Pulmonary artery endothelial cell (primary cell): ENCODE measurements at places on chromosomes 4 and X.

DNA sequence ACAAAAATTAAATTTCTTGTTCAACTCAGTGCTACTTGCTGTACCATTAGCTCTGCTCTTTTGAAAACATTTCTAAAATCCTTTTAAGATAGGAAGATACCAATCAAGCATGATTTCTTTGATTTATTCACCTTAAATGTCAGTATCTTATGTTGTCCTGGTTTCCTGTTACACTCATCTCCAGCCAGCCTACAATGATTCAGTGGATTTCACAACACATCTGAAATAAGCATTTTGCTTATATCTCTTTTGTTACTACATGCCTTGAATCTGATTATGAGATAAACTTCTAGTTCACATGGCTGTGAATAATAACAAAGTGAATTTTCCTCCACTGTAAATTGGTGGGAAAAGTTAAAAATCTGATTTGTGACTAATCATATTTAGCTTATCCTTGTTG is 112.5 kb upstream of the BMP3 start:
- no peak for DNase-seq

DNA sequence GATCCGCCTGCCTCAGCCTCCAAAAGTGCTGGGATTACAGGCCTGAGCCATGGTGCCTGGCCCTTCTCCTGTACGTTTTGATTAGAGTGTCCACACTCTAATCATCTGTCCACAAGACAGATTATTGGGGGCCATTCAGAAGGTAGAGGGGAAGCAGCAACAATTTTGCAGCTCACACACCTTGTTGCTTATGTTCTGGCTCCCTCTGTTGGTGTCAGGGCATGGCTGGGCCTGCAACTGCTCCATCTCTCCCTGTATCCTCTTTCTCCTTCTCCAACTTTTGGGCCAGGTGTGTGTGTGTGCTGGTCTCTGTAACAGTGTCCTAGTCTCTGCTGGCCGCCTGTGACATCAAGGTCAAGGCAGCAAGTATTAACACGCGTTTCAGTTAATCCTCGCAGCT is 125.5 kb upstream of the MBNL3 start:
- no peak for DNase-seq

DNA sequence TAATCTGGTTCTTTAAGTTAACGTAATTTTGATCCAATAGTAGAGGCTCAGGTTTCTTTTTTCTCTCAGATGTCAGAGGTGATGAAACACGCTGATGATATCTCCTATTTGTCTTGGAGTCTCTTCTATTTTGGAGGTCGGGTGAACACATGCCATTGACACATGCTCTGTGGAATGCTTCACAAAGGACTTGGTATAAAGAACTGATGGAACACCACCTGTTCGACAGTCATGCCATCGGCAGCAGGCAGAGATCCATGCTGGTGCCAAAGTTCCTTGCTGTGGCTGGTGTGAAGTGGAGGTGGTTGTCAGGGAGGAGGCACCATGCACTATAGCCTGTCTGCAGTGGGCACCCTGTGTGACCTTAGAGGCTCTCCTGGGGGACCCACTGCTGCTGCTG is 94.9 kb downstream of the ATP8A1 start:
- DNase-seq = no peak

- no peak for DNase-seq
These were observed 19.9 kb downstream of the GPKOW start for GRCh38 chrX:49103637-49104036.

DNA sequence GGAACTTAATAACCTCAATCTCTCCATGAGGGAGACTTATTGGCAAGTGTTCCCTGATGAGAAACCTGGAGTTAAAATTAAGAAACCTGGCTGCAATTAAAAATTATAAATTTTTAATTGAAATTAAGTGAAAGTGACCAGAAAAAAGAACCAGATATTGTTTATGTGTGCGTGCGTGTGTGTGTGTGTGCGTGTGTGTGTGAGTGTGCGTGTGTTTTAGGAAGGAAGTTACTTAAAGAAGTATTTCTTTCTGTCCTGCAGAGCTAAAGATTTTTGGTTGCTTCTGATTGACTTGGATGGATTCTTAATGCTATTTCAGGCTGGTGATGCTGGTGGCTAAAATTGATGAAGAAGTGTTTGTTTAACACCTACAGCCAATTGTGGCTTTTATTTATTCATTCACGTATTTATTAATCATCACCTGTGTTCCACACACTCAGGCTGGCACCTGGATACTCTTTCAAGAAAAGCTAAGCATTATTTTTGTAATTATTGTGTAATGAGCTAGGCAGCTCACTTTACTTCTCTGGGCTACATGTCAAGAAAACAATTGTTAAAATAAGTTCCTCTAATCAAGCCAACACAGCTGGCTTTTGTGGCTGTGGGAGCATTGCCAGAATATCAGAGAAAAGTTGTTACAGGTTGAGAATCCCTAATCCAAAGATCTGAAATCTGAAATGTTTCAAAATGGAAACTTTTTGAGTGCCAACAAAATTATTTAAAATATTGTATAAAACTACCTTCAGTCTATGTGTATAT is 68.5 kb downstream of the CEP44 start:
- DNase-seq = no peak

DNA sequence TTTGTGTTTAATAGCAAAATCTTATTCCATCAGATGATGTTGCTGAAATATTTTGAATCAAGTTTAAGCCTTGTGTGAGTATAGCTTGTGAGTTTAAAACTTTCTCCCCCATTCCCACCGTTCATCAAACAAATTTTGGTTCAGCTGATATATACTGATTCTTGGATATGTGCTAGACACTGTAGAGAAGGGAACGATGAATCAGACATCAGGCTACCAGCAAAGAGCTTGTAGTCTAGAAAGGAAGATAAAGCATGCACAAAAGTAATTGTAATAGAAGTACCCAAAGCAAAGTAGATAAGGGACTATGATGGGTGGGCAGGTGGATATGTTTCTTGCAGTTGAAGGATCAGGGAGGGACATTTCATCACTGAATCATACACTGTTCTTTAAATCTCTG is 131.9 kb downstream of the AKAP4 start:
- no peak for DNase-seq

GRCh38 chr4:183435803-183436202 is 8.6 kb upstream of the CDKN2AIP start:
- no peak for DNase-seq

GRCh38 chr4:91990726-91991125 is 313.0 kb upstream of the GRID2 start:
- no peak for DNase-seq

DNA sequence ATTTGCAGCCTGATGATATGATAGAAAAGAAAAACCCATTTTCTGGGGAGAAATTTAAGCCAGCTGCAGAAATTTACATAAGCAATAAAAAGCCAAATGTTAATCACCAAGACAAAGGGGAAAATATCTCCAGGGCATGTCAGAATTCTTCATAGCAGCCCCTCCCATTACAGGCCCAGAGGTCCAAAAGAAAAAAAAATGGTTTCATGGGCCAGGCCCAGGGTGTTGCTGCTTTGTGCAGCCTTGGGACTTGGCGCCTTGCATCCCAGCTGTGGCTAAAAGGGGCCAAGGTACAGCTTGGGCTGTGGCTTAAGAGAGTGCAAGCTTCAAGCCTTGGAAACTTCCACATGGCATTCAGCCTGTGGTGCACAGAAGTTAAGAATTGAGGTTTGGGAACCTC is 97.9 kb upstream of the CDX4 start:
- DNase-seq = no peak

DNA sequence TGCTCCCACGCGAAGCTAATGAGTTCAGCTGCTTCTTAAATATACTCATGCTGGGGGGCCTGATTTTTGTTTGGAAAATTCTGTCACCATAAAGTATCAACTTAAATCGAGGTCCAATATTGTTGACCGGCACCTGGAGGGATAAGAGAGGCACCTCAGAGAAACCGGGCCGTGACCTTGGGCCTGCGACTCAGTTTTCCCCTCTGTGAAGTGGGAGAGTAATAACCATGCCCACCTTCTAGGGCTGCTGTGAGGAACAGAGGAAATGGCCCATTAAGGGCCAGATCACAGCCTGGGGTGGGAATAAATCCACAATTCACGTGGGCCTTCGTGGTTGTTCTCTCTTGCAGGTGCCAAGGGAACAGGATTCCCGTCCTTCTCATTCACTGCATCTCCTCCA is 39.4 kb downstream of the ZBTB49 start:
- no peak for DNase-seq

- no peak for DNase-seq
These were observed 83.8 kb downstream of the CCKAR start for GRCh38 chr4:26406346-26406975.

GRCh38 chr4:86816501-86817273 is 32.5 kb downstream of the SLC10A6 start:
- no peak for DNase-seq

DNA sequence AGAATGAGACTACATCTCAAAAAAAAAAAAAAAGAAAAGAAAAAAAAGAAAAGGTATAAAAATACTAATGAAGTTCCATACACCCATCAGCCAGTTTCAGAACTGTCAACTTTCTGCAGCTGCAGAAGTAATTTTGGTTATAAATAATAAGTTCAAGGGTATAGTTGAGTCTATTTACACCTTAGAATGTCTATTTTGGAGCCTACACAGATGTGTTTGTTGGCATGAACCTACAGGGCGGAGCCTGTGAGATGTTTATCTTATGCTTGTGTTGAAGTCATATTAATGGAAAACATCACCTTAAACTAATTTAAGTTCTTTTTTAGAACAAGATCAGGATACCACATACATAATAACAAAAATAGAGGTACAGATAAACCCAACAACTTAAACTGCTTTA is 85.8 kb downstream of the RAPGEF2 start:
- no peak for DNase-seq

DNA sequence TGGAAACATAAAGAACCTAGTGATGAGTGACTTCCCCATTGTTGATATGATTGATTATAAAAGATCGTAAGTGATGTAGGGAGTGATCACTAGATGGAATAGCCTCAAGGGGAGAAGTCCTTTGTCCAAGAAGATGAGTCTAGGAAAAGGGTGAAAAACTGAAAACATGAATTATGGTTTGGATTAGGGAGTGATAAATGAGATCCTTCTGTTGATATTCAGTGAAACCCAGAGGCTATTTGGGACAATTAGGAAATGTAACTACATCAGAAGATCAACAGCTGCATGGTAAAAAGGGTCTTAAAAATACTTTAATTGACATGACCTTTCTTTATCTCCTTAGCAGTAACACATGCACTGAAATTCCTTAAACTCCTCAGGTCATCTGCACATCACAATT is 124.0 kb upstream of the UNC5C start:
- DNase-seq = no peak

DNA sequence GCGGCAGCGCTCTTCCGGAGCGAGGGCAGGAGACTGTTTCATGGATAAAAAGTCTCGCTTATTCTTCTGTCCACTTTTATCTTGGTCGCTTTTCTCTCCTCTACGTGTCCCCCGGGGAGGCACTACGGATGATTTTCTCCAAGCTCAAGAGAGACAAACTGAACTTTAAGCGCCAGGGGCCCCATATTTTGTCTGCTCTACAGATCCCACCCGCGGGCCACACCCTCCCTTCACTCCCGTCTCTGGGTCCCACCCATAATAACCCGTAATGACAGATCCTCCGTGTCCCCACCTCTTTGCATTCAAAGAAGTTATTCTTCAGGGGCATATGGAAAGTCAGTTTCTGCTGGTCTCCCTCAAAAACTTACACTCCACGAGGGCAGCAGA is at the start of gene CORIN:
Gene CORIN (minus strand): TSS at position 160 of the 387 bp plus-strand sequence. CDS start 118 bp downstream, at position 42.
- DNase-seq = no peak

DNA sequence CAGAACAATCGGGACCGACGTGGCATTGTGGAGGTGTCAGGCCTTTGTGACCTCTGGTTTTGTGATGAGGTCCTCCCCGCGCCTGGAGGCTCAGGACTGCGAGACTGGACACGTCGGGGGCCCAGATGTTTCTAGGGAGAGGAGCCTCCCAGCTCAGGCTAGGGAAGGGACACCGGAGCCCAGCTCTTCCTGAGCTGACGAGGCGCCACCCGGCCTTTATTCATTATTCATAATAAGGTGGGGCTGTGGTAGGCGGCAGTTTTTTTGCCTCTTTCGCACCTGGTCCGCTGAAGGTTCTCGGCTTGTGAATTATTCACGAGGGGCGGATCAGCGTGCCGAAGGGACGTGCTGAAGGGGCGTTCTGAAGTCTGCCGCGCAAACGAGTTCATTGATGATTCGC is 2.3 kb upstream of the UBA1 start:
- DNase-seq = no peak

DNA sequence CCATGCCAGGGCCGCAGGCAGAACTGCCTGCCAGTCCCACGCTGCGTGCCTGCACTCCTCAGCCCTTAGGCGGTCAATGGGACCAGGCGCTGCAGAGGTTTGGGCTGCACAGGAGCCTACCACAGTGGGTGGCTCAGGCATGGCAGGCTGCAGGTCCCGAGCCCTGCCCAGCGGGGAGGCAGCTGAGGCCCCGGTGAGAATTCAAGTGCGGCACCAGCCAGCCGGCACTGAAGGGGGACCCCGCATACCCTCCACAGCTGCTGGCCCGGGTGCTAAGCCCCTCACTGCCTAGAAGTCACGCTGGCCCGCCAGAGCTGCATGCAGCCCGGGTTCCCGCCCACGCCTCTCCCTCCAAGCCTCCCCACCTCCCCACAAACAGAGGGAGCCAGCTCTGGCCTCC is 302.5 kb upstream of the UGT8 start:
- no peak for DNase-seq

DNA sequence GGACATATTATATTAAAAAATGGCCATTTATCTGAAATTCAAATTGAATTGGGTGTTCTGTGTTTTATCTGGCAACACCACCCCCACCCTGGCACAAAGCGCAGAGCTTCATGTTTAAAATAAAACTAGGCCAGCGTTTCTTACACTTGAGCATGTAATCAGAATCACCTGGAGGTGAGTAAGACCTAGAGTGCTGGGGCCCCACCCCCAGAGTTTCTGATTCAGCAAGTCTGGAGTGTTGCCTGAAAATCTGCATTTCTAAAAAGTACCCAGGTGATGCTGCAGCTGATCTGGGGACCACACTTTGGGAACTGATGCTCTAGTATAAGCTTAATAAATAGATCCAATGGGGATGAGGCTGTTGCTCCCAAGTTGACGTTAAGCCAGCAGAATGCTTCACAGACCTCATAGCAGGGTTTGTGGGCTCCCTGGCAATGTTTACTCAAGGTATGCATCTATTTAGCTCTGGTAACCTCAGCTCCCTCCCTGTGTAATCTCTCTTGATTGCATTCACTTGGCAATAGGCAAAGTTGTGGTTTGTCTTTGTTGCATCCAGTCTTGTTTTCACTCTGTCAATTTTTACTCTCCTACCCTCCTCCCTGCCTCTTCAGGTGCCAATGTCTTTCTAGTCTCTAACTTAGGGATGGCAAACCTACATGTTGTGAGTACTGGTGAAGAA is 99.8 kb upstream of the TEX13D start:
- DNase-seq = no peak

DNA sequence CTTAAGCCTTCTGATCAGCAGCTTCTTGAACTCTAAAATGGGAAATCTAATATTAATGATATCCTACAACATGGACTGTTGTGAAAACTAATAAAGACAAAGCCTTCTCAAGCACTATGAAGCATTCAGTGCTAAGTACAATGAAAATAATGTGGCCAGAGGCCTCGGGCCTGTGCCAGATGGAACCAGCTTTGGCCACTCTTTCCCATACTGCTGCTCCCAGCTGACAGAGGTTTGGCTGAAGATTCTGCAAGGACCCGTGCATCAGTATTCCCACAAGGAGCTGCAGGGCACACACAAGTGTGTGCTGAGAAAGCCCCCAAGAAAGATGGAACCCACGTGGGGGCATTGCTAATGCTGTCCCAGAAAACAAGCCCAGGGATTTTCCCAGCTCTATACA is 60.5 kb upstream of the RPL34 start:
- no peak for DNase-seq
